Caco-2 (cell line): ENCODE measurements at places on chromosomes 13 and 19.
A peak's percentile ranks its signal among the peaks of the same experiment; 100 is the strongest.

DNA sequence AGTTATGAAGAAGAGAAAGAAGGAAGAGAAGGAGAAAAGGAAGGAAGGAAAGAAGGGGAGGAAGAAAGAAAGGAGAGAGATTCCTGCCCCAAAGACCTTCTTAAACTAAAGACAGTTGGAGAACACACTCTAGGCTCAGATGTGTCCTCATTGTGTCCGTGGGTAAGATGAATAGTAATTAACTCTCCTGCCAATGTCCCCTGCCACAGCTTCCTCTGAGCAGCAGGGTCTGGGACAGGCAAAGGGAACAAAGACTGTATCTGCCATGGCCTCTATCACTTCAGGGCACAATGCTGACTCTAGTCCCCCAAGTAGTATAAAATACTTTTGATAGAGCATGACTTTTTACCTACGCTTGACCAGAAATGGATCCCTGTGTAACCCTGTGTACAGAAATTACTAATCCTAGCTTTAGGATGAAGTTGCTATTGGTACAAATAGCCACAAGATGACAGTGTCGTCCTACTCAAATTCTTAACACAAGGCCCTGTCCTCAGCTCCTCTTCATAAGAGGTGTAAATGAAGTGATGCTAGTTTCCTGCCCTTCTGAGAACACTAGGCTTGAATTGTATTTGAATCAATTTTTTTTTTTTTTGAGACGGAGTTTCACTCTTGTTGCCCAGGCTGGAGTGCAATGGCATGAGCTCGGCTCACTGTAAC is 186.2 kb upstream of the GPR12 start:
- DNase-seq = peak; percentile 69

DNA sequence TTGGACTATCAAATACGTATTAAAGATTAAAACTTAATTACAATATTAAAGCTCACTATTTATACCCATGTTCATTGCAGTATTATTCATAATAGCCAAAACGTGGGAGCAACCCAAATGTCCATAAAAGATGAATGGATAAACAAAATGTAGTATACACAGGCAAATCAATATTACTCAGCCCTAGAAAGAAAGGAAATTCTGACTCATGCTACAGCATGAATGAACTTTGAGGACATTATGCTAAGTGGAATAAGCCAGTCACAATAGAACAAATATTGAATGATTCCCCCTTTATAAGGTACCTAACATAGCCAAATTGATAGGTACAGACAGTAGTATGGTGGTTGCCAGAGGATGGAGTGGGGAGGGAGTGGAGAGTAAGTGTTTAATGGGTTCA is 457.3 kb downstream of the FGF14 start:
- no peak for DNase-seq

GRCh38 chr19:35318679-35319448 is 10.1 kb upstream of the CD22 start:
- DNase-seq = no peak

DNA sequence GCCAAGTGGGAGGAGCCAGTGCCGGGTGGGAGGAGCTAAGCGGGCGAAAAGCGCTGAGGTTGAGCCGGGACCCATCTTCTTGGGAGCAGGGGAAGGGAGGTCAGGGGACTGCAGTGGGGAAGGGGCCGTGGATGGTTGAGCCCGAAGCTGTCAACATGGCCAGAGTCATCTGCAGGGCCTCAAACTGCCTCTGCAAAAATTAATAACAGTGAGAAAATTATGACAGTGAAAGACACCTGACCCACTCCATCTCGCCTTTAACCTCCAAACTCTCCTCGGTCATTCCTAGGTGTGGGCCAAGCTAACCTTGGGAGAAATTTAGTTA is 30.1 kb downstream of the ZNF557 start:
- DNase-seq = no peak

DNA sequence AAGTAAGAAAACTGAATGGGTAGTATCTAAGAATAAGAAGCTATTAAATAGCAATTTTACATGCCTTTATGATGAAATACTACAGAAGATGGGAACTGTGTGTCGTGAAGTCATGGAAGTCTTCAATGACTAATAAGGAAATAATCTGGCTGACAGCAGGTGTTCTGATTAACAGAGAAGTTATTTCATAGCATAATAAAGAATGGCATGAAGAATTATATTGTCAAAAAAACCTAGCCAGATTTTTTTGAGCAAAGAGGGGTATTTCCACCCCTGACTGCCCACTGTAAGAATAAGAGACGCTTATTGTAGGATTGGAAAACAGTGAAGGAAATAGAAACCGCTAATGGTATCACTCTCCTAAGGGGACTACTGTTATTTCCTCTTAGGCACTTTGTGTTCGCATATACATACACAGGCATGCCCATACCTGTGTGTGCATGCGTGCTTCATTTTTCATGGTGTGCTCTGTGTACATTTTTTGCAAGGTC is 318.8 kb downstream of the SHISA2 start:
- DNase-seq = no peak

DNA sequence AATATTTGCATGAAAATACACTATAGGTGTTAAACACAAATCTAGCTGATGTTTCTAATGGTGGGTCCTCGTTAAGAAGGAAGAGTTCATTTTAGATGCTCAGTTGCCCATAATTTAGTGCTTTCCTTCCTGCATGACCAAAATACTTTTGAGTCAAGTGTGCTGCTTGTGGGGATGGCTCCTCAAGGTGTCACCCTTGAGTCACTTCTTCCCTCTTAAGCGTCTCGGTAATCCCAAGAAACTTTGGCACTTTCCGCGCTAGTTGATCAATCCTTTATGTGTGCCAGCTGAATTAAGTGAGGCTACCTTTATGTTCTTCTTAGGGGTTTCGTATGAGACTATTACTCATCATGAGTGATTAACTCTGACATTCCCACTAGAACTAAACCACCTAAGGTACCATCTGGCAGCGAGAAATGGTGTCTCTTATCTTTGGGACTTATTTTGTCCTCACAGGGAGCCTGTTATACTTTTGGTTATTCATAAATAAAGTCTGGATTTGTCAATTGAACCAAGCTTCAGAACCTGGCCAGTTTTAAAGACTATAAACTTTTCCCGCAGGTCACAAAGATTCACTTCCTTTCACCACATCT is 106.8 kb downstream of the NHLRC3 start:
- peak; percentile 47 for DNase-seq

- no peak for DNase-seq
Observed at GRCh38 chr13:51097353-51098043, 13.6 kb downstream of the C13orf42 start.

DNA sequence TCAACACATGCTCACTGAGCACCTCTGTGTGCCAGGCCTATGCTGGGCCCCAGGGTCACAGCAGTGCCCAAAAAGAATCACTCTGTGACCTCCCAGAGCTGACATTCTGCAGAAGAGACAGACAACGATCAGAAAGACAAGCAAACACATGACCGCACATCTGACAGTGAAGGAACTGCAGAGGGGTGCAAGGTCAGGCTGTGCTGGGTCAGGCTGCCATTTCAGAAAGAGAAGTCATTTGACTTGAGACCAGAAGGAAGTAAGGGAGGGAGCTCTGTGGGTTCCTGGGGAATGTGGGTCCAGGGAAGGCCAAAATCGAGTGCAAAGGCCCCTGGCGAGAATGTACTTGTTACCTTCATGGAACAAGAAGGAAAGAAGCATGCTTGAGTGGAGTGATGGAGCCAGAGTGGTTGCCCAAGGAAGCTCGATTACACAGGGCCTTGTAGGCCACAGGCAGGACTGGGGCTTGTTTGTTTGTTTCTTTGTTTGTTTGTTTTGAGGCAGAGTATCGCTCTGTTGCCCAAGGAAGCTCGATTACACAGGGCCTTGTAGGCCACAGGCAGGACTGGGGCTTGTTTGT is 11.4 kb upstream of the CD22 start:
- DNase-seq = no peak

- DNase-seq = no peak
Observed at GRCh38 chr13:59332966-59333365, 830.8 kb downstream of the DIAPH3 start.

- DNase-seq = no peak
Observed at GRCh38 chr13:112234131-112234875, 141.9 kb upstream of the SPACA7 start.

- DNase-seq = no peak
Observed at GRCh38 chr13:97423300-97424045, 10.5 kb upstream of the RAP2A start.

DNA sequence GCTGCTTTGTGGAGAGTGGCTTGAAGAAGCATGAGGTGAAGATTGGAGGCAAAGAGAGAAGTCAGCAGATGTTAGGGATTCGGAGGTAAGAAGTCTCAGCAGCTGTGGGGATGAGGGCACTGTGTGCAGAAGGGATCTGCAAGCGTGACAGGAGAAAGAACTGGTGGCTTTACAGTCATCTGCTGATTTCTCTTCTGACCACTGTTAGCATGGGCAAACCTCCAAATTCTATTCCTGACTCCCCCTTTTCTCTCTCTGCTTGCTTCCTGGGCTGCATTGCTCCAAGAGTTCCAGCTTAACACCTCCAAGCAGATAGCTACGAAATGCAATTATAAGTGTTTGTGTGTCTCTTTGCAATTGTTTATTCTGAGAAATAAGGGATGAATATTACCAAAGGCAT is 159.6 kb downstream of the GGACT start:
- DNase-seq = no peak

DNA sequence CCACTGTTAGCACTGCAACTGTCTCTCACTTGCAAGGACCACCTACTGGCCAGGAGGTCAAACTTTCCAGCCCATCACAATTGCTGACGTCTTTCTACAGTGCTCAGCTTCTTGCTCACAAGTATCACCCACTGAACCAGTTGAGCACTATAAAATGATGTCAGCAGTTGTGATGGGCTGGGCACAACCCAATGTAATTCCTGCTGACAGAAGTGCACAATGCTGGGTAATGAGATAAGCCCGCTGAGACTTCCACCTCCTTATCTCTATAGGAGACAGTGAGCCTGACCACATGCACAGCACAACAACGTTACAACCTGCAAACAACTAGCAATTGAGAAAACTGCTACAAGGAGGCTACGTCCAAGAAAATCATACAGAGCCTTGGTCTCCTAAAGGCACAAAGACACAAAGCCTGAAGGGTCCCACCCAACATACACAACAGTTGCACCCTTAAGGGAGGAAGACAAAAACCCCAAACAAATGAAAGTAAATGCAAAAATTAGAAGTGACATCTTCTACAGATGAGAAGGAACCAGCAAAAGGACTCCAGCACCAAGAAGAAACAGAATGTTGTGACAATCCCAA is 273.2 kb downstream of the LIG4 start:
- no peak for DNase-seq

DNA sequence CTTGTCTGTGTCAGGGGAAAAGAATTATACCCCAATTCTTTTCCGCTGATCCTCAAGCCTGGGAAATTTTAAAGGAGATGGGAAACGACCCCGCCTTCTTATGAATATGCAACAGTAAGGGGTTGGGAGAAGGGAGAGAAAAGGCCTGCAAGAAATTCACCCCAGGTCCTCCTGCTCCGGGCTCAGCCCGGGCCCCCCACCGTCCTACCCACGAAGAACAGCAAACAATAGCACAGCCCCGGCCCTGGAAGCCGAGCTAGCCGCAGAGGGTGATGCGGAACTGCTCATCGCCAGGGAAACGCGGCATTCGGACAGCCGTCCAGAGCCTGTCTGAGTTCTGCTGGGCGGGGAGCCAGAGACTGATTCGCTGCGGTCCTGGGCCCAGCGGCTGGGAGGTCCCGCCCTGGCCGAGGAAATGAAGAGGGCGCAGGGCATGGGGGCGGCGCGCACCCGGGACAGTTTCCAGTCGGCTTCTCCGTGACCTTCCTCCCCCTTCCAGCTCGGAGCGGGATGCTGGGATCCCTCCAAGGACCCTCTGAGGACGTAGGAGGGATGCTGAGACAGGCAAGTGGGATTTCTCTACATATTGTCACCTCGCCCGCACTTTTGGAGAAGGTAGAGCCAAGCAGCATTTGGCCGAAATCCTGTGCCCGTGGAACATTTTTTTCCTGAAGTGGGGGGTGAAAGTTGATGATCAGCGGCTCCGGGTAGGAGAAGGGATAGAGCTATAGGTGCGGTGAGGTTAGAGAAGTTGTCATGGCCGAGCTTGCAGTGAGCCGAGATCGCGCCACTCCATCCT is 82.3 kb upstream of the C1QTNF9B start:
- DNase-seq = peak; percentile 67

- DNase-seq = no peak
Observed at GRCh38 chr19:40642051-40642706, 41.0 kb downstream of the LTBP4 start.

DNA sequence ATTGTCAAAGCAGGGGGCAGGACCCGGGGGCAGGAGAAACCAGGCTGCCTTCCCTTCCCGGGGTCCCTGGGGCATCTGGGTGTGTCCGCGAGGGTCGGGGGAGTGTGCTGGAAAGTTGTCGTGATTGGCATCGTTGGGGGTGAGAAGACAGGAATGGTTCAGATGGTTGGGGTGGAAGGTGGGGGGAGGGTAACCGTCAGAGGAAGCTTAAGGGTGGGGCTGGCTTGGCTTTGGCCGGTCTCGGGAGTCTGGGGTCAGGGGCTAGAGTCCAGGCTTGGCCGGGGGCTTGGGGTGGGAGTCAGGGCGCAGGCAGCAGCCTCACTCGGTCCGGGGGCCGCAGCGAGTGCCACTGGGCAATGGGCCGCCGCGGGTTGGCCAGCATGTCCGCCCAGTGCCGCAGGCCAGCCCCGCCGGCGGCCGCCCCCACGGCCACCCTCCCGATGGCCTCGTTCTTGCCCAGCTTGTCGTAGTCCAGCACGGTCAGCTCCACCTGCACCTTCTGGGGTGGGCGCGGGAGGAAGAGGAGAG is 6.8 kb upstream of the DNAAF3 start:
- no peak for DNase-seq
